Aorta (tissue), 5 donors: ENCODE measurements at places on chromosomes 7 and 10.
A peak's percentile ranks its signal among the peaks of the same experiment; 100 is the strongest.

GRCh38 chr7:138843632-138844580, 45.9 kb upstream of the ATP6V0A4 start:
- no peak for DNase-seq

DNA sequence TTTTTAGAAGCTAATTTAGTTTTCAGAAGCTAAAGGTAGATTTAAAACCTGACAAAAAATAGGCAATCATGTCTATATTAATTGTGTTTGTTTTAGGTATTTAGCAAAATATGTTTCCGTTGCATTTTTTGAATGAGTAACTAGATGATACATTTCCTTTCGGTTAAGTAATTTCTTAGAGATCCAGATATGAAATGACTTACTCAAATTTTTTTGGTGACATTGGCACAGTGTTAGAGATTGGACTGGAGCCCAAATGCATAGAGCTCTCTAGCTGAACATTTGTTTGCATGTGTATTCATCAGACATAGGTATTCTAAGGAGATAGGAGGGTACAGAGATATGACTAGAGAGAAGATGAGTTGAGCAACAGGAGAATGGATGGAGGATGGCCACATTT, 1.9 kb downstream of the BUB3 start:
- no peak for DNase-seq

DNA sequence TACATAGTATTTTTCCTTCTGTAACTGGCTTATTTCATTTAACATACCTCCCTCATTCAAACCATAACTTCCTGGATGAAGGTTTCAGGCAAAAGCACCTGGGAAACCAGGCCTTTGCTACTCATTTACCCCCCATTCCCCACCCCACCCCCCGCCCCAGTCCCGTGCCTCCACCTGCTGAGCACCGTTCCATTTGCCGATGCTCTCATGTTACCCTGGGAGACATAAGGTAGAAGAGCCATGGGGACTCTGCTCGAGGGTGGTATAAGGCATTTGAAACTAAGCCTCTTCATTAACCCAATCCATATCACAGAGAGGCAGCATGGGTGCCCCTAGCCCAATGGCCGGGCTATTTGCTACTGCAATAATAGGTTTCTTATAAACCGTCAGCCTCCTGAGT, 22.2 kb upstream of the MCM10 start:
- DNase-seq: no peak

- DNase-seq: no peak
Observed at GRCh38 chr7:76211216-76211615, 9.5 kb downstream of the SRRM3 start.

DNA sequence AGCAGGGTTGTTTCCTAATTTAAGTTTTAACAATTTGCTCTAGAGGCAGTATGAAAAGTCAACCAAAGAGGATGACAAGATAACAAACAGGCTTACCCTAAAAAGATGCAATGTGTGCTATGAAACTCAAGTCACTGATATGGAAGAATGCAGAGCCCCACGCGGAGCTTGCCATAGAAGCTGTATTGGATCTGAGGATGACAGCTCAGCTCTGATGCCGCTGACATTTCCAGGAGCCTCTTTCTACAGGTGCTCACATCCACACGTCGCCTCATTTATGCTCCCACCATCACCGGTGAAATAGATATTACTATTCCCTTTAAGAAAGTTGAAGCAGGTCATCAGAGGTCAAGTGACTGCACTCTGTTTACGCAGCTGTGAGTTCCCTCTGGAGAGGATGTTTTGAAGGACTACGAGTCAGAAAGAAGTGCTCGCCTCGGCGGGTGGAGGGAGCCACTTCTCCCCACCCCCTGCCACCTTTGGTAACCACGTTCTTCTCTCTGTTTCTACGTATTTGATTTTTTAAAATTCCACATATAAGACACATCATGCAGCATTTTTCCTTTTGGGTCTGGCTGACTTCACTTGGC, 275.4 kb downstream of the GLRX3 start:
- no peak for DNase-seq

- DNase-seq: no peak
Observed at GRCh38 chr10:77463499-77463898, 174.1 kb downstream of the KCNMA1 start.

GRCh38 chr7:33258491-33258951, 129.2 kb downstream of the BBS9 start:
- no peak for DNase-seq

DNA sequence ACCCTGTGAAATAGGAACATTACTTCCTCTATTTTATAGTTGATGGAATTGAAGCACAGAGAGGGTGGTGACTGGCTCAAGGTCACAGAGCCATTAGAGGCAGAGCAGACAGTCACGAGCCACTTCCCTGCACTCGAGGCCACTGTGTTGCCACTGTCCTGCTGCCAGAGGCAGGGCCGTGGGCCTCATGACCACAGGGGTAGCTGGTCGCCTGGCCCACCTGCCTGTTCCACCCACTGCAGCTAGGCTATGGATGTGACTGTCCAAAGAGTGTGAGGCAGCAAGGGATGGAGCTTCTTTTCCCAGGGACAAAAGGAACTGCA, 38.2 kb downstream of the RPS24 start:
- no peak for DNase-seq

GRCh38 chr7:27073076-27073475, 22.7 kb downstream of the HOXA1 start:
- no peak for DNase-seq

GRCh38 chr10:117928741-117929140, 118.0 kb downstream of the RAB11FIP2 start:
- no peak for DNase-seq

- no peak for DNase-seq
Observed at GRCh38 chr7:94547126-94547525, 37.5 kb downstream of the CASD1 start.

GRCh38 chr7:27182285-27182841, 2.7 kb downstream of the HOXA11 start:
- peak; percentile 44 for DNase-seq

DNA sequence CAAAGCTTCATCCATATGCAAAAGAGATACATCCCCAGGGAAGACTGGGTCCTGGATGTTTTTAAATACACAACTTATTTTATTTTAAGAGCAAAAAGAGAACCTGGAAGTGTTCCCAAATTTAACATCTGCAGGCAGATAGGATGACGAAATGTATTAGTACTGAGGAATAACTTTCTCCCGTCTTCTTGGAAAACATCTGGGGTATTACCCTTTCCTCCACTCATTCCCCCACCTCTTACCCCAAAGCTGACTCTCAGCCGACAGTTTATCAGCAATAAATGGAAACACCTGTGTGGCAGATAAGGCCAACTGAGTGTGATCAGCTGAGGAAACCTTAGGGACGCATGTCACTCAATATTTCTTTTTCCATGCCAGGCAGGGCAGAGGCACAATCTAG, 435.6 kb upstream of the NPVF start:
- DNase-seq: no peak

DNA sequence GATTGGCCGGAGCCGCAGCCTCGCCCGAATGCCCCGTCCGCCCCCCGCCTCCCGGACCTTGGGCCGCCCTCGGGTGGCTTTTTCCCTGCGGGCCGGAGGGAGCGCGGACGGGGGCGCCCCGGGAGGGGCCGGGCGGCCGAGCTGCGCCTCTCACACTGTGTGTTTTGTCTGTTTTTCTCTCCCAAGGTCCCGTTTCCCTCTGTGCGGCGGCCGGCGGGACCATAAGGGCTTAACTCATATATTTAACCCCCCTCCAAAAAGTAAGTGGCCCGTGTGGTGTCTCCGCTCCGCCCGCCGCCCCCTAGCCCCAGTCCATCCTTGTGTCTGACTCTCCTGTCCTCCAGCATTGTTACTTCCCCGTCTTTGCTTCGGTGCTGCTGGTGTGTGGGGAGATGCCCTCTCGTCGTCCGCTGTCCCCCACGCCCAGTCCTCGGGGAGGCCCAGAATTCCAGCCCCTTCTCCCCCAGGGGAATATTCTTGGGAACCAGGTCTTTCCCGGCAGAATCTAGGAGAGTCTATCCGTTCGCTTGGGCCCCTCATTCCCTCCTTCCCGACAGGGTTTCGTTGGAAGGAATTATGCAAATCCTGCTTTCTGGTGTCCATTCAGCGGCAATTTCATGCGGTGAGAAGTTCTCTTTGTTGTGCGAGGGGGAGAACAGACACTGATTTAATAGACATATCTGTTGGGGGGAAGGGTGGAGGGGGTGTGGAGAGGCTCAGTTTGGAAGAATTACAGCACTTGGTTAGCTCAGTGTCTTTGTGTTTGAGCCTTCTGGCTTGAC, 1.3 kb downstream of the LCOR start:
- no peak for DNase-seq

GRCh38 chr7:27364344-27364758, 121.7 kb downstream of the EVX1 start:
- DNase-seq: peak; percentile 66

- no peak for DNase-seq
Observed at GRCh38 chr7:25255611-25256332, 27.5 kb upstream of the NPVF start.

DNA sequence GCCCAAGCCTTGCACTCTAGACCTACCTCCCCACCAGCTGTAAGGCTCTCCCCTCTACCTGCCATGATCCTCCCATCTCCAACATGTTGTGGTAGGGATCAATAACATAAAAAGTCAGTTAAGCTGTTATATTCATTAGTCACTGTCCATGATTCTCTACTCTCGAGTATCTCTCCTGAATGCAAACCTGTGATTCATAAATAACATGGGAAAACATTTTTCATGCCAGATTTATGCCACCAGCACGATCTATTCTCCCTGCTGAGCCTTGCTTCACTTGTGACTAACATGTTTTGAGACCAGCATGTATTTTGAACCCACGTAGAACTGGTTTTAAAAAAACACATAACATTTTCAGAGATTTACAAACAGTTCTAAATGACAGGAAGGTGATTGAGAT, 30.3 kb downstream of the TMEM168 start:
- DNase-seq: no peak

DNA sequence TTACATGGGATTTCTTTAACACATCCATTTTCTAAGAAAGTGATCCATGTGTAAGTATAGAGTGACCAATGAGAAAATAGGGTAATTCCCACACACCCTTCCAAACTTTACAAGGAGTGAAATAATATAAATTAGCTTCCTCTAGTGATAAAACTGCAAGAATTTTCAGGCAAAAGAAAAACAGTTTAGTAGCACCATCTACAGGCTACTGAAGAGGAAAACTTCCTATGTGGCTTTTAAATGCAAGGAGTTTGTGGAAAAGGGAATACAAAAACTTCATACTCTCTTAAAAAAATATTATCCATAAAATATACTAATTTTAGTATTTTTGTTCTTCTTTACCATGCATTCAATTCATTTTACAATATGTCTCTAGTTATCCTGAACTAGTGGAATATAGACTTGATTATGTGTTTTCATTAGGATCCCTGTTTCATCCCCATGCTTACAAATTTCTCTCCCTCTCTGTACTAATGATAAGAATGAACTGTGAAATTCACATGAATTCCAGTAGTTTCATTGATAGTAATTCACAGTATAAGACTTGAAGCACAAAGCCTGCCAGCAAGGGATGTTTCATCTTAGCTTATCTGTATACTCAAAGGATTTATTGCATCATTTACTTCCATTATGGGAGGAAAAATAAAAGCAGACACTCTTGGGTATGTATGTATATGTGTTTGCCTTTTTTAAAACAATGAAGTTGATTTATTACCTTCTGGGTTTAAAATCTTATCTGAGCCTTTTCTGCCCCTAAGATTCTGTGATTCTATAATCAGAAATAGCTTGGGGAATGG, 442.9 kb downstream of the AUTS2 start:
- no peak for DNase-seq

DNA sequence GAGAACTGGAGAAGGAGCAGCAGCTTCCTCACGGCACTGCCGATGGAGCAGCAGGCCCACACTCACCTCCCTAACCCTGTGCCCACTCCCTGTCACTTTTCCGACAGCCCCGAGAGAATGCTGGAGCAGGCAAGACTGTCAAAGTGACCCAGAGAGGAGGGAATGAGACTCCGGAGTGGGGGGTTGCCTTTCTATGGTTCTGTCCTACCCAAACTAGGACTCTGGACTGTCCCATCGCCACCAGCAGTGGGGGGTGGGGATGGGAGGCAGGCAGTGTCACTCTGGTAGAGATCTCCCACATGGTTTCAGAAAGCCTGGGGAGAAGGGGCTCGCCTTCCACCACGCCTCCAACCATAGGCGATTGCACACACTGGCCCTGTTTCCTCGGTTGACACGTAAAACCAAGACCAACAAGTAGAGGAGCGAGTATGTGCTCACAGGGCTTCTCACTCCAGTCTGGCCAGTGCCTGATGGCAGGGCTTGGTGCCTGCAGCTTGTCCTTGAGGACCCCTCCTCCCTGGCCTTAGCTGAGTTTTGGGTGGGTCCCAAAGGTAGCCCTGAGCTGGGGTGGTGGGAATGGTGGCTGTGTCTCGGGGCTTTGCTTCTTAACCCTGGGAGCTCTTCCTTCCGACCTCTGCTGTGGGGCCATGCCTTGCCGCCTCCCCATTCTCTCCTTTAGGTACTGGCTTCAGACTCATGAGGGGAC, 148.5 kb downstream of the PTPN20 start:
- no peak for DNase-seq

GRCh38 chr10:62541811-62542210, 167.6 kb downstream of the ZNF365 start:
- no peak for DNase-seq

DNA sequence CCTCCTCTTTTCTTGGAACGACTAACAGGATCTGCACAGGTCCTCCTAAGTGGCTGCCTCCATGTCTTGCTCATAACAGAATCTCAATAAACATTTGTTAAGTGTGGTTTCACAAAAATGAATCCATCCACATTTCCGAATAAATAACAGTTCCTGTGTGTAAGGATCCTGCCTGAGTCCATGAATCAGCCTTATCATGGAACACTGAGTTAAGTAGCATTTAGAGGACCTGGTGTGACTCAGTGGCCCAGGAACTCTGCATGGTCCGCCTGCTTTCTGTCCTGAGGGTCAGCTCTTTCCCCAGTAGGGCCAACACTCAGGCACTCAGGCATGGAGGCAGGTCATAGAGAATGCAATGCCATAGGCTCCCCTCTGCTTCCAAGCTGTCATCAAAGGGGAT, 15.8 kb upstream of the C10orf90 start:
- no peak for DNase-seq

GRCh38 chr7:125695626-125696025, 766.0 kb upstream of the POT1 start:
- DNase-seq: no peak

DNA sequence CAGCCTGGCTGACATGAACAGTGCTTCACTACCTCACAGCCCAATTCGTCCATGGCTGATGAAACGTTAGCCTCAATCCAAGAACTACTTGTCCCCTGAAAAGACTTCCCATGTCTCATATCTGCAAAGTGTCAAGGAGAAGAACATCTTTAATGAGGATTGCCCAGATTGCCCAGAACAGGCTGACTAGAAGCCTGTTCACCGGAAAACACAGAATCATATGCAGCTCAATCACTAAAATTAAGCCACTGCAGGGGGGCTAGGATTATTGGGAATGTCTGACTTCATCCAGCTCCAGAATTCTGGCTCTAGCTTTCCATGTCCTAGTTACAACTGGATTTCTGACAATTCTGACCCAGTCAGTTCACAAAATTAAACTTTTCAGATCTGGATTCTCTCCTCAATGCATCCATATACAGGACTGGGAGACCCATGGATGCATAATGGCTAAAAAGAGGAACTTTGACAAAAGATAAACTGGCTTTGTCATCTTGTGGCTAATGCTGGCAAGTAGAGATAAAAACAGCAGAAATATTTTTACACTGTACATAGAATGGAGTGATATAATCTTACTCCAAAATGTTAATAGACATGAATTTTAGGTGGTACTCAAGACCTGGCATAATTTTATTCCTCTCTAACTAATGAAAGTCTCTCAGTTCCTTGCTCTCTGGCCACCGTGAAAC, 467.0 kb upstream of the POT1 start:
- no peak for DNase-seq
